ENCODE measurements at places on chromosomes 16 and 17.

GRCh38 chr16:11016993-11017392, 72.6 kb downstream of the CLEC16A start:
- DNase-seq = no peak

DNA sequence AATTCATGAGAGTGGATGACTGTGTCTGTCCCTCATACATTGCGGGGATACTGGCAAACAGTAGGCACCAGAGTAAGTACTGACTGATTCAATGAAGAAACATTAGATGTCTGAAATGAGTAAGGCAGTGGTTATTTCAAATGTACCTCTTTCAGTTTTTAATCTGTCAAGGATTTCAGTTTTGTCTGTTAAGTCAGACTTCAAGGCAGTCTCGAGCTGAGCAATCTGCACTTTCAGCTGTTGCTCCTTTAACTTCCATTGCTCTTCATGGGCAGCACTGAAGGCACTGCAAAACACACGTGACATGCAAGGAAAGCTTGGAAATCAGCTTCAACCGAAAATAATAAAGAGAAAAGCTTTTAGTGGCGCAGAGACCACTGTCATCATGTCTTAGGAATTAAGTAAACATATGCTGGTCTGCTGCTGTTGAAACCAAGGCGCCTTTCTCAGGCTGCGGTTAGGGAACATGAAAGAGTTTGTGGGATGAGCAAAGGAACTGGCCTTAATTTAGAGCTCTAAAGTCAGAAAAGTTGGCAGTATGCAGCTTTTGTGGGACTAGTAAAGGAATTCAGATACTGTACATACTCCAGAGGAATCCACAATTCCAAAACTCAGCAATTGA, 38.8 kb downstream of the RPGRIP1L start:
- no peak for DNase-seq

GRCh38 chr16:83970430-83970815, 2.4 kb downstream of the NECAB2 start:
- DNase-seq = no peak

- peak; percentile 9 for DNase-seq
Measured at GRCh38 chr17:79942591-79943346, 92.9 kb downstream of the TBC1D16 start.

- no peak for DNase-seq
Measured at GRCh38 chr17:13055131-13055530, 37.3 kb upstream of the ELAC2 start.
